ENCODE measurements at places on chromosomes 5 and 9. TPM values are rescaled to one million over a fixed set of nuclear protein-coding genes. Genes with fewer than 3 reads are reported as not detected.

Gene DMRT3
- not detected for total RNA-seq

DNA sequence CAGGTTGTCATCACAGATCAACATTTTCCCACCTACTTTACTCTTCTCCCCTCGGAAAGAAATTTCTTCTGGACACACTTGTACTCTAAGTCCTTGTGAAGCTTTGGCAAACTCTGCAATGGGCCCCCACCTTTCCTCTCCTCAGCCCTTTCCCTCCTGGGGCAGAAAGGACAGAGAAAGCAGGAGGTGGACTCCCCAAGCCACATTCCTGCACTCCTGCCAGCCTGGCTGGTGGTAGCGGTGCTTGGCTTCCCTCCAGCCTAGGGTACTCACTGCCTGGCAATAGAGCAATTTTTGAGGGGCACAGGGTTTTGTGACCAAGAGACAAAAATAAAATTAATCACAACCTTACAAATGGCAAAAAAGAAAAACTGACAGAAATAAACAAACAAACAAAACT lies 451.4 kb downstream of the ZSWIM6 start:
- no peak for ATAC-seq

DNA sequence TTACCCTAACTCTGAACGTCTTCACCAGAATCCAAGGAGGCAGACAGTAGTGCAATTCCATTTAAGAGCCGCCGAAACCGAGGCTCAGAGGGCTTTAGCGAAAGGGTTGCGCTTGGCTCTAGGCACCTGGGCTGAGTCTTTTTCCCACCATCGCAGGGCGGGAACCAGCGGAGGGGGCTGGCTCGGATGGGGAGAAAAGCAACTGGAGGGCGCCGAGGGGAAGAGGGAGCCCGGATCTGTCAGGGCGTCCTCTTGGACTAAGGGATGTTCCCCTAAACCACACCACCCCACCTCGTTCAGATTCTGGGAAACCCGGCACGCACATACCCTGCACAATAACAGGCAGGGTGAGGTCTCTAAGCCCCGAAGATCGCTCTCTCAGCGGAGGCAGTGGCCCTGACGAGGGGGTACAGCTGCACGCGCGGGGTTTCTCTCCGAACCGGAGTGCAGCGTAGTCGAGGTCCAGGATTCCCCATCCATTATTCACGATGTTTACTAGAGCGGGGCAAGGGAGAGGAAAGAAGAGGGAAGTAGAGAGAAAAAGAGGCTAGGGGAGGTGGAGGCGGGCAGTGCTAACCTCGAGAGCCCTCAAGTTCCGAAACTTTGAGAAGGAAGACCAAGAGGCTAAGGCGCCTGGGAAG lies 1.3 kb upstream of the POU4F3 start:
- no peak for ATAC-seq

- no peak for ATAC-seq
Measured at GRCh38 chr9:105244734-105245028, 230 bp downstream of the SLC44A1 start.

GRCh38 chr5:178389796-178390195 lies 157.2 kb upstream of the PHYKPL start:
- ATAC-seq: no peak

Gene TEK
- total RNA-seq: 2.1 TPM

GRCh38 chr5:43926923-43927322 lies 323.9 kb downstream of the NNT start:
- no peak for ATAC-seq

GRCh38 chr5:150342583-150342982 lies 14.9 kb upstream of the TCOF1 start:
- no peak for ATAC-seq

- ATAC-seq: no peak
Measured at GRCh38 chr5:36988396-36988795, 111.8 kb downstream of the NIPBL start.

Gene STK32A
- 34.7 TPM for total RNA-seq

DNA sequence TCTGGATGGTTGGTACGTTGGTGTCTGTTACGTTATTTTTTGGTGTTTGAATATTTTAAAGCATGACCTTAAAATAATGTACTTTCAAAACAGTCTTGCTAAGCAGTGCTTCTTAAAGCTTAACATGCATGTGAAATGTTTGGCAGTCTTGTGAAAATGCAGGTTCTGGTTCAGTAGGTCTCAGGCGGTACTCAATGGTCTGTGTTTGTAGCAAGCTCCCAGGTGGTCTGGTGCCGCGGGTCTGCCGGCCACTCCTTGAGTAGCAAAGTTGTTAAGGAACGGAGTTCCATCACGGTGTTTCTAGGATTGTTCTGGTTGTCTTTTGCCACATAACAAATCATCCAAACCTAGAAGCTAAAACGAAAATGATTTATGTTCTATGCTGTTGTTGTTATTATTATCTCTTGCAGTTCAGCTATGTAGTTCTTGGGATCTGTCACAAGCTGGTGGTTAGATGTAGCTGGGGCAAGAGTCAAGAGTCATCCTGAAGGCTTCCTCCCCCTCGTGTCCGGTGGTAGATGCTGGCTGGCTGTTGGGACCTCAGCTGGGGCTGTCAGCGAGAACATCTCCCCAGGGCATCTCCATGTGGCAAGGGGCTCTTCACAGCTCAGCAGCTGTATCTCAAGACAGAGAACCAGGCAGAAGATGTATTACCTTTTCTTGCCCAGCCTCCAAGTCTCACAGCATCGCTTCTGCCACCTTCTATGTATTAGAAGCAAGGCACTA lies 186.8 kb downstream of the PALM2AKAP2 start:
- no peak for ATAC-seq

GRCh38 chr5:155938051-155938450 lies 388.9 kb upstream of the SGCD start:
- ATAC-seq: no peak

Gene RIGI
- total RNA-seq: 3.1 TPM

Gene B4GALT1
- 1.3 TPM for total RNA-seq

DNA sequence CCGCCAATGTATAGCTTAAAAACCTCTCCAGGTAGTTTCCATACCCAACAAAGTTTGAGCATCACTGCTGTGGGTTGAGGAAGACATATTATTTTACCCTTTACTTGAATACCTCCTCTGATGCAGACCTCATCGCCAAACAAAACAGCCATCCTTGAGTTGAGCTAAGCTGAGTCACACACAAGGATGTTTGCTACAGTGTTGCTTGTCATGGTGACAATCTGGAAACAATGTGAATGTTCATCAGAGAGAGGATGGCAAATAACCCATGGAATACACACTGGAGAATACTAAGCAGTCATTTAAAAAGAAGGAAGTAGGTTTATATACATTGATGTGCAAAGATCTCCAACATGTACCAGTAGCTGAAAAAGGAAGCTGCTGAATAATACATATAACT lies 41.1 kb upstream of the TCF7 start:
- ATAC-seq: no peak

Gene FAM163B
- total RNA-seq: 1.3 TPM

DNA sequence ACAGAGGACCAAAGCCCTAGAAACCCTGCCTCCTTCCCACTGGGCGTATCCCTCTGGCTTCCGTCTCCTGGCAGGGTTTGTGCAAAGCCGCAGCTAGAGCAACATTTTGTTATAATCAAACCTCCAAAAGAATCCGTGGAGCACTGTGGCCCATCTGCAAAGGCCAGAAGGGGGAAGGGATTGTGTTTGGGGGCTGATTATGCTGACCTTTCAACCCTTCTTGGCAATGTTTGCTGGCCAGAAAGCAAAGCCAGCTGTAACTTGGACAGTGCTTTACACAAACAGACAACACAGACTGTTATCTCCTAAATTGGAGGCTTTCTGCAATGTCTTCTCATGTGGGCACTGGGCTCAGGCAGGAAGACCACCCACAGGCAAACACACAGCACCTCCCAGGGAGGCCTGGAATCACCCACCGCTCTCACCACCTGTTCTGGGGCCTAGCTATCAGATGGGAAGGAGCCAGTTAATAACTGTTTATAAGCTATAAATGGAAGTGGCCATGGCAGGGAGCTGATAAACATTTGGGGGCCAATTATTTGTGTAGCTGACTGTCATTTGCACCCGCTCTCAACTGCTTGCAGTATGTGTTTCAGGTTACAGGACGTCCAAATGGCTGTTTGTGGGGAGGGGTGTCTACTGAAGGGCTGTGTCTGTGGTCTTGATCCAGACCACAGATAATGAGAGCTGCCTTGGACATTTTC lies 121.6 kb upstream of the ERCC6L2 start:
- no peak for ATAC-seq

DNA sequence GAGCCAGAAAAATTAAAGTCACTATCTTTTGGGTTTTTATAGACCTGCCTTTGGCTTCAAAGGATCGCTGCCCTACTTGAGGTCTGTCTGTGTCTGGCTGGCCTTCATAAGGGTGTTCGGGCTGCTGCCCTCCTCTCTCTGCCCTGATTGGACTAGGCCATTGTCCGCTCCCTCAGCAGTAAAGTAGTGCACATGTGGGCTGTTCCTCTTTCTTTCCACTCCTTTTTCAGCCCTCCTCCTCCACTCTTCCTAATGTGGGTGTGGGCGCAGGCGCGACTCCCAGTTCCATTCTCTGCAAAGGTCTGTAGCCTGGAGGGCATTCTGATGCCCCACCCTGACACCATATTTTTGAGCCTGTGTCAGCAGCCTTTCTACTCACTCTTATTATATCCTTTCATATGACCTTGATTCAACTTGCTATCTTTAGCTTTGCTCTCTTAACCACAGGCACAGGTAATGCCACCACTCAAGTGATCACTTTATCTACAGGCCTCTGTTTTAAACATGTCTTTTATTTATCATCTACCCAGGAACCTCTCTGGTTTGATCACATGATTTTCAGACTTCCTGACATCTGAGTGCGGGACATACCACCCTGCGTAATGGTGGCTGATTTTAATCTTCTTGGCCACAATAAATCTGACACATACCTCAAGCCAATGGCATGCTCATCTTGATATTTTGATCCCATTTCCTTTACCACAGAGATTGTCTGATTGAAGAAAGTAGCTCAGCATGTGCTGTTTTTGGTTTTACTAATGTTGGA lies 144.5 kb downstream of the AOPEP start:
- no peak for ATAC-seq

Gene RCL1
- total RNA-seq: 10.2 TPM

DNA sequence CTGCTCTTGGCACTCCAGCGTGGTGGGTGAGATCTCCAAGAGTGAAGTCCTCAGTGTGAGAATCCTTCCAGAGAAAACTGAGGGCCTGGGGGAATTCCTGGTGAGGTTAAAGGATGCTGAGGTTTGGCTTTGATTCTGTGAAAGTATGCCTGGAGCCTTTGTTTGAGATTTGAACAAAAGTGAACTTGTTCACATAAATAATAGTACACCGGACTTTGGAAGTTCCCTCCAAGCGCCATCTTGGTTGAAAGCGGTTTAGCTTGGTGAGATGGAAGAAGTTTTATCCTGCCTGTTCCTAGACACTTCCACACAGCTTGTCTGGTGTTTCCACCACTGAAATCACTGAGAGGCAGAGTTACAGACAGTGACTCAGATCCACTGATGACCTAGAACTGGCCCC lies 286.4 kb downstream of the NTRK2 start:
- ATAC-seq: no peak

- ATAC-seq: no peak
Measured at GRCh38 chr9:131121346-131121745, 4.0 kb upstream of the NUP214 start.

GRCh38 chr5:170536525-170536924 lies 32.7 kb downstream of the KCNIP1 start:
- no peak for ATAC-seq

DNA sequence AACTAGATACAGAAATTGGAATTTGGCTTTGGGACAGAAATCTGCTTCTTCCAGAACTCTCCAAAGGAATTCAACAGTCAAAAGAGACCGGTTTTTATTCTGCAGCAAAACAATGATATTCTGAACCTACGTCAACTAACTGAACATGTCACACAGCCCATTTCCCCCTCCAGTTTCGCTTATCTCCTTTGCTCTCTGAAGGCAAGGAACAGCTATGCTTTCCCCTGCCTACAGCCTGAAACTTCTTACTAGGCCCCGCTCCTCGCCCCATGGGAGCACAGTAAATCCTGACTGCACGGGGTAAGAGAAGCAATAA lies 488 bp downstream of the SKIC3 start:
- no peak for ATAC-seq

DNA sequence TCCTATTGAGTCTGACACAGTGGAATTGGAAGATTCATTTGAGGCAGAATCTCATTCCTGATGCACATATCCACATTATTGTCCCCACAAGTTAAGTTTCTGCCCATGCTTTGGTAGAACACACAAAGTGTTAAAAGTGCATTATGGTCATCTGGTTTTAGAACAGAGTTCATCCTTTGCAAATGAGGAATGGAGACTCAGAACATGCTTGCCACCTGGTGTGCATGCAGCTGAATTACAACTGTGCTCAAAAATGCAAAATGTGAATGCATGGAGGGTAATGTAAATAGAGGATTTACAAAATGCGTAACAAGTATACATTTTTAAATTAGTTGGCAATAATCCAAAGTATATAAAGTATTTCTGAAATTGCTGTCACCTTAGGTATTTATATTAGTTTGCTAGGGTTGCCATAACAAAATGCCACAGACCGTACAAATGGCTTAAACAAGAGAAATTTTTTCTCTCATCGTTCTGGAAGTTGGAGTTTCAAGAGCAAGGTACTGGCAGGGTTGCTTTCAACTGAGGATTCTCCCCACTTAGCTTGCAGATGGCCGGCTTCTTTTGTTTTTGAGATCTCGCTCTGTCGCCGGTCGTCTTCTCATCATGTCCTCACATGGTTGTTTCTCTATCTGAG lies 671.1 kb downstream of the TAF11L14 start:
- ATAC-seq: peak; percentile 36

GRCh38 chr9:22169243-22169642 lies 160.1 kb upstream of the CDKN2B start:
- no peak for ATAC-seq

GRCh38 chr9:81861644-81862043 lies 66.6 kb upstream of the SPATA31D4 start:
- no peak for ATAC-seq

- ATAC-seq: no peak
Measured at GRCh38 chr9:83039303-83039702, 23.6 kb downstream of the RASEF start.

GRCh38 chr5:137737349-137738131 lies 1.7 kb upstream of the KLHL3 start:
- ATAC-seq: peak; percentile 5

GRCh38 chr5:124043456-124043855 lies 531.5 kb downstream of the CSNK1G3 start:
- ATAC-seq: no peak

DNA sequence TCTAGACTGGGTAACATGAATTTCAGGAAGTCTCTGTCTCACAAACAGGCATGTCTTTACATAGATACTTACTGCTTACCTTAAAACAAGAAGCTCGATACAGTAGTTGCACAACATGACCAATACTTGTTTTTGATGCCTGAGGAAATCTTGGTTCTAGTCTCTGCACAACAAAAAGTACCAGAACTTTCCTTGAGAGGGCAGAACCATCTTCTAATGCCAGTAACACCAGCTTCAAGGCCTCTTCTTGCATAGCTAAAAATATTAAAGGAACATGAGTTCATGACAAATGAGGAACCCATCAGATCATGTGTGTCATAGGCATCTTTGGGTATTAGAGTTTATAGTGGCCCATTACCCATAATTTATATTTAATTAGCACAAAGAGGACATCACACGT lies 22.0 kb downstream of the RC3H2 start:
- no peak for ATAC-seq
